ENCODE measurements at places on chromosomes 5 and 9.
A peak's percentile ranks its signal among the peaks of the same experiment; 100 is the strongest.

DNA sequence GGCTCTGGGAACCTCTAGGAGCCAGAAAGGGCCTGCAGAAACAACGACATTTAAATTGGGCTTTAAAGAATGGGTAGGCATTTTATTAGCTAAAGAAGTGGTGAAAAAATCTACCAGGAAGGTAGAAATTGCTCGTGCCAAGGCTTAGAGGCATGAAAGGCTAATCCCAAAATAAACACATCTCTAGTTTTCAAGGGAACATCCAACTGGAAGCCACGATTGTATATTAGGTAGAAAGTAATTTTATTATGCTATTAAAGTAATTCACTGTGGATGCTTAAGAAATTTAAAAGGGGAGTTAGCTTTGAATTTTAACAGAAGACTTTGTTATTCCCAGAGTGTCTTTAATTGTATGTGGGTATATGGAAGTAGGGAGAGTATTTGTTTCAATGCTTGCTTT is 17.5 kb upstream of the CNTLN start:
- peaks cover 11% of the 10 kb centered on the region for H3K4me1 ChIP-seq
- H3K27me3 ChIP-seq = no peaks in the 10 kb centered on the region
- no peaks in the 10 kb centered on the region for H3K36me3 ChIP-seq
- no peak overlapping the region for H3K4me3 ChIP-seq
- DNase-seq = no peak

DNA sequence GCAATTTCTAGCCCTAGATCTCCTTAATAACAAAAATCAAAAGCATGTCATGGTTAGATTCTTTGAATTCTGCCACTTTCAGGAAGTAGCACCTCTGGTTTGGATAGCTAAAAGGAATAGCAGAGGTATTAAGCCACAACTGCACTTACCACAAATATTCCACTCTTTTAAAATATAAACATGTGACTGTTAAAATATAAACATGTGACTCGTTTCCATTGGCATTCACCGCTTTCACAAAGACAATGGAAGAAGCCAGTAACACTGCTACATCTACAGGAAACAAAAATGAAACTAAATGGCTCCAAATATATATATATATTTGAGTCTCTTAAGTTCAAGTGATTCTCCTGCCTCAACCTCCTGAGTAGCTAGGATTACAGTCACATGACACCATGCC is 222.9 kb downstream of the ARL15 start:
- H3K4me3 ChIP-seq = no peak overlapping the region
- no peak overlapping the region for H3K27ac ChIP-seq
- no peaks in the 10 kb centered on the region for H3K4me1 ChIP-seq
- no peaks in the 10 kb centered on the region for H3K27me3 ChIP-seq
- no peaks in the 10 kb centered on the region for H3K36me3 ChIP-seq

DNA sequence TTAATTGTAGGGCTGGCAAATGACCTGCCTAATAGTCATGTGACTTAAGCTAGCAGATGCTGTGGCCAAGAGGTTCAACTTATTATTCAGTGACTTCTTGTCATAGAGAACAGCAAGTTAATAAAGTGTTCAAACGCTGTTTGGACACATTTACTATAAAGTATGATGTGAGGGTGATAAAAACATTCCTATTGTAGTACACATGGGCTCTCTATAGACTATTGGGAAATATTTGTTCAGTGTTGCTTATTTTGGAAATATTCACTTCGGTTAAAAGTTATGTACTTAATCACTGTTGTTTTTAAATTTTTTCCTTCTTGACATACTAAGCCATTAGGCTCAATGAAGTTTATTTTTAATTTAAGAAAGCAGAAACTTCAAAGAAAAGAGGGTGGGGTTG is 345.0 kb downstream of the NNT start:
- H3K27ac ChIP-seq = no peak overlapping the region
- no peaks in the 10 kb centered on the region for H3K4me1 ChIP-seq
- H3K27me3 ChIP-seq = no peaks in the 10 kb centered on the region

DNA sequence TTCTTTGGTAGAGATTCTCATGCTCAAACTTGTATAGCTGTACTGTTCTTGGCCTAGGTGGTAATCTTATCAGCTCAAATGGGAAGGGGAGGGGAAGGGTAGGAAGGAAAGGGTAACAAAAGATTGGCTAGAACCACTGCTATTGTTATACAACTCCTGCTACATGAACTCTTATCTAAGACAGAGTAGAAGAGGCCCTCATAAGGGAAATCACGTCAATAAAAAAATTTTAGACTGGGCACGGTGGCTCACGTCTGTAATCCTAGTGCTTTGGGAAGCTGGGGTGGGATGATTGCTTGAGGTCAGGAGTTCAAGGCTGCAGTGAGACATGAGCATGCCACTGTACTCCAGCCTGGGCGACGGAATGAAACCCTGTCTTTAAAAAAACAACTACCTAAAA is 15.9 kb downstream of the STOM start:
- peaks cover 40% of the 10 kb centered on the region for H3K4me1 ChIP-seq
- no peak overlapping the region for H3K4me3 ChIP-seq
- no peak for DNase-seq
- no peaks in the 10 kb centered on the region for H3K27me3 ChIP-seq
- H3K27ac ChIP-seq = peak overlapping the region; percentile 30

- H3K4me1 ChIP-seq = peaks cover 7% of the 10 kb centered on the region
- DNase-seq = peak; percentile 69
- no peaks in the 10 kb centered on the region for H3K27me3 ChIP-seq
- peak overlapping the region; percentile 90 for H3K4me3 ChIP-seq
- peak overlapping the region; percentile 90 for H3K27ac ChIP-seq
- H3K36me3 ChIP-seq = no peaks in the 10 kb centered on the region
Observed at GRCh38 chr5:126777257-126777974, 480 bp downstream of the LMNB1 start.

DNA sequence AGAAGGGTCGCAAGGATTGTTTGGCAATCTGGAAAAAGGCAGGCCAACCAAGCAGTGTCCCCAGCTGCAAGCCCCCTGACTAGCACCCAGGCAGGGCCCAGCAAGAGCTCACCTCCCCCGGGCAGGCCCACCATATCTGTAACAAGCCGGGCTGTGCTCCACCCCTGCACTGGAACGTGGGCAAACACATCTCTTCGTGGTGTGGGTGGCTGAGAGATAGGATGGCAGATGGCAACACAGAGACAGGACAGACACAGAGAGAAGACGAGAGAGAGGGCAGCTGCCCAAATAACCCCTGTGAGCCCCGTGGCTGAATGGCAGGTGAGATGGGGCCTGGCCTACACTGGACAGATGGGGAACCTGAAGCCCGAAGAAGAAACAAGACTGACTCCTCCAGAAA is 9.4 kb downstream of the BBLN start:
- H3K27ac ChIP-seq = no peak overlapping the region
- H3K4me3 ChIP-seq = no peak overlapping the region
- H3K4me1 ChIP-seq = no peaks in the 10 kb centered on the region

GRCh38 chr5:11650936-11651335 is 253.3 kb downstream of the CTNND2 start:
- H3K4me3 ChIP-seq = no peak overlapping the region
- no peaks in the 10 kb centered on the region for H3K27me3 ChIP-seq
- H3K27ac ChIP-seq = no peak overlapping the region

DNA sequence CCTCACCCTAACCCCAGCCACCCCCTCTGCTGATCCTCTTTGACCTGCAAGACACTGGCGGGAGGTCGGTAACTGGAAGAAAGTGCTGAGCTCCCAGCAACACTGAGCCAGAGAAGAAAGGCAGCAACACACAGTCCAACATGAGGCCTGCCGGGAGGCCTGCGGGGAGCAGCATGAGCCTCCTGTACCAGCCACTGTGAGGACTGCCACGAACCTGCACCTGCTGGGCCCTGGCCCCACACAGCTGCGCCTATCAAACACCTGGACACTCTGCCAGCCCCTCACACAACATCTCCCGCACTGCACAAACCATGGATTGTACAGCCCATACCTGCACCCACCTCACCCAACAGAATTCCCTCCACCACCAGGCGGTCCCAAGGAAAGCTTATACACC is 18.3 kb downstream of the CAMK2A start:
- peaks cover 7% of the 10 kb centered on the region for H3K4me1 ChIP-seq
- H3K27ac ChIP-seq = no peak overlapping the region
- H3K36me3 ChIP-seq = no peaks in the 10 kb centered on the region
- no peaks in the 10 kb centered on the region for H3K27me3 ChIP-seq
- no peak for DNase-seq

- DNase-seq = no peak
- no peak overlapping the region for H3K4me3 ChIP-seq
- no peak overlapping the region for H3K27ac ChIP-seq
- no peaks in the 10 kb centered on the region for H3K36me3 ChIP-seq
- H3K27me3 ChIP-seq = no peaks in the 10 kb centered on the region
- H3K4me1 ChIP-seq = no peaks in the 10 kb centered on the region
Observed at GRCh38 chr9:90343366-90343765, 299.3 kb downstream of the DIRAS2 start.

GRCh38 chr5:109614301-109614700 is 75.4 kb upstream of the MAN2A1 start:
- H3K27ac ChIP-seq = no peak overlapping the region
- H3K36me3 ChIP-seq = no peaks in the 10 kb centered on the region
- H3K4me3 ChIP-seq = no peak overlapping the region
- no peaks in the 10 kb centered on the region for H3K27me3 ChIP-seq
- H3K4me1 ChIP-seq = peaks cover 1% of the 10 kb centered on the region

GRCh38 chr5:82815871-82816270 is 261.3 kb downstream of the TMEM167A start:
- DNase-seq = no peak
- no peaks in the 10 kb centered on the region for H3K4me1 ChIP-seq
- no peaks in the 10 kb centered on the region for H3K36me3 ChIP-seq
- H3K27me3 ChIP-seq = no peaks in the 10 kb centered on the region

- no peaks in the 10 kb centered on the region for H3K4me1 ChIP-seq
- no peaks in the 10 kb centered on the region for H3K27me3 ChIP-seq
- H3K27ac ChIP-seq = no peak overlapping the region
- no peak for DNase-seq
- H3K4me3 ChIP-seq = no peak overlapping the region
- H3K36me3 ChIP-seq = no peaks in the 10 kb centered on the region
Observed at GRCh38 chr5:32514806-32515205, 70.3 kb upstream of the ZFR start.

GRCh38 chr9:97767891-97768290 is 70.8 kb upstream of the XPA start:
- H3K27ac ChIP-seq = no peak overlapping the region
- no peak for DNase-seq
- no peak overlapping the region for H3K4me3 ChIP-seq
- H3K4me1 ChIP-seq = no peaks in the 10 kb centered on the region
- H3K27me3 ChIP-seq = no peaks in the 10 kb centered on the region

DNA sequence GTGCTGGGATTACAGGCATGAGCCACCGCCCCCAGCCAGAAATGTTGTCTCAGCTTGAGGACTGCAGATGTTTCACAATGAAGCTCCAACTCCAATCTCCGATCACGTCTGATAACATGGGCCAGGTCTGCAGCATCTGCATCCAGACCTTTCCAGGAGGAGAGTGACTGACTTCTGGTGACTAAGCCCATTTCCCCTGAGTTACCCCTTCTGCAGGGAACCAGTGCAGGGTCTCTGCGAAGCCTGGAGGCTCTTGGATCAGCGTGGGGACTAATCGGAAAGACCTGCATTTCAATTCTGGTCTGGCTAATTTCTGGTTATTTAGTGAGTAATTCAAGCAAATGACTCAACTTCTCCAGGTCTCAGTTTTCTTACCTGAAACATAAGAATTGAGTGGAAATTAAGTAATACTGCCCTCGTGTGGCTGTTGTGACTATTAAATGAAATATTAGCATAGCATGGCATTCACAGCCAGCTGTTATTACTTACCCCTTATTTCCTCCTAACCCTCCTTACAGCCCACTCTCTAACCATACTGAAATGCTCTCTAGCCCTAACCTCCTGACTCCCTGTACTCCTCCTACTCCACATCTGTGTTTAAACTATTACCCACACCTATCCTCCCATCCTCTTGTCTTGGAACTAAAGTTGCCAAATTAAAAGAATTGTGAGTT is 2.2 kb upstream of the GNPDA1 start:
- DNase-seq = no peak
- no peak overlapping the region for H3K27ac ChIP-seq
- H3K27me3 ChIP-seq = no peaks in the 10 kb centered on the region
- H3K36me3 ChIP-seq = no peaks in the 10 kb centered on the region
- no peak overlapping the region for H3K4me3 ChIP-seq
- peaks cover 8% of the 10 kb centered on the region for H3K4me1 ChIP-seq

DNA sequence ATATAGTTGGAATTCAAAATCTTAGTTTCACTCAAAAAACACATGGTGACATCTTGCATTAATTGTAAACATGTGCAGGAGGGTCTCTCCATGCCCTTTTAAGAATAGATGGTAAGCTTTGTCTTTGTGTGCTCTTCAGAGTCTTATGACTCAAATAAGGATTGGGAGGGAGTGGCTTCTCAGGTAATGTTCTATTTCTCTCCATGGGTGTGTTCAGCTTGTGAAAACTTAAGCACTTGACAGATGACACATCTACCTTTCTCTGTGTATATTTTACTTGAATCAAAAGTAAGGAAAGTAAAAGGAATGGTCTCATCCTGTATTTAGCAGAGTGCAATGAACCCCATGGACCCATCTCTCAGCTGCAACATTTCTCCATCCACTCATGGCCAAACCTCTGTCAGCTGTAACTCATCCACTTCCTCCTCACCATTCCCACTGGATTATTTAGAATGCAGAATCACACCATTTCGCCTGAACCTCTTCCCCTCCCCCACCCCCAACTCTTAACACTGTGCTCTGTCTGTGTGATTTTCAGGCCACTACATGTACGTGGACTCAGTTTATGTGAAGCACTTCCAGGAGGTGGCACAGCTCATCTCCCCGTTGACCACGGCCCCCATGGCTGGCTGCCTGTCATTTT is 82.1 kb downstream of the MAMDC2 start:
- no peak overlapping the region for H3K4me3 ChIP-seq

- peaks cover 66% of the 10 kb centered on the region for H3K27me3 ChIP-seq
- no peaks in the 10 kb centered on the region for H3K36me3 ChIP-seq
- H3K4me3 ChIP-seq = no peak overlapping the region
- H3K27ac ChIP-seq = no peak overlapping the region
- no peak for DNase-seq
- no peaks in the 10 kb centered on the region for H3K4me1 ChIP-seq
Observed at GRCh38 chr9:136654820-136655535, 7.7 kb upstream of the EGFL7 start.

DNA sequence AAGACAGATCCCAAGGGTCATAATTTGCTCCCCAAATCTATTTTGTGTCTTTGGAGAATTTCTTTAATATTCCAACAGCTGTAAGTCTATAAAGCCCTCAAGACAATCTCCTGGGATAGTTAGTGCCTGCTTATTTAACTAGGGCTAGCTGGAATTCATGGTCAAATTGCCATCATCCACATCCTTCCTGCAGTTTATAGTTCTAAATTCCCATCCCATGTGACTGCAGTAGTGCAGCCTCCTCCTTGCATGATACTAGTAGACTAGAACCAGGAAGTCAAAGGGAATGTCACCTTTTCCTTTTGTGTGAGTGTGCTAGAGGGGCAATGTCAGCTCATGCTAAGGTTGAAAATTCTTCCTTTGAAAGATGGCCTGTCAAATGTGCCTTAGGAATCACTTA is 214.8 kb upstream of the PIK3R1 start:
- H3K27me3 ChIP-seq = no peaks in the 10 kb centered on the region
- no peak overlapping the region for H3K4me3 ChIP-seq
- no peak overlapping the region for H3K27ac ChIP-seq
- peaks cover 14% of the 10 kb centered on the region for H3K4me1 ChIP-seq
